Tibial artery (tissue), 4 donors: ENCODE measurements at places on chromosomes 13 and 19.

- DNase-seq, result no peak
- no peaks in the 10 kb centered on the region for H3K36me3 ChIP-seq
- H3K27me3 ChIP-seq, result no peaks in the 10 kb centered on the region
- H3K27ac ChIP-seq, result no peak overlapping the region
- H3K4me1 ChIP-seq, result no peaks in the 10 kb centered on the region
- no peak overlapping the region for H3K4me3 ChIP-seq
Observed at GRCh38 chr13:50401049-50401505, 385.8 kb downstream of the KCNRG start.

DNA sequence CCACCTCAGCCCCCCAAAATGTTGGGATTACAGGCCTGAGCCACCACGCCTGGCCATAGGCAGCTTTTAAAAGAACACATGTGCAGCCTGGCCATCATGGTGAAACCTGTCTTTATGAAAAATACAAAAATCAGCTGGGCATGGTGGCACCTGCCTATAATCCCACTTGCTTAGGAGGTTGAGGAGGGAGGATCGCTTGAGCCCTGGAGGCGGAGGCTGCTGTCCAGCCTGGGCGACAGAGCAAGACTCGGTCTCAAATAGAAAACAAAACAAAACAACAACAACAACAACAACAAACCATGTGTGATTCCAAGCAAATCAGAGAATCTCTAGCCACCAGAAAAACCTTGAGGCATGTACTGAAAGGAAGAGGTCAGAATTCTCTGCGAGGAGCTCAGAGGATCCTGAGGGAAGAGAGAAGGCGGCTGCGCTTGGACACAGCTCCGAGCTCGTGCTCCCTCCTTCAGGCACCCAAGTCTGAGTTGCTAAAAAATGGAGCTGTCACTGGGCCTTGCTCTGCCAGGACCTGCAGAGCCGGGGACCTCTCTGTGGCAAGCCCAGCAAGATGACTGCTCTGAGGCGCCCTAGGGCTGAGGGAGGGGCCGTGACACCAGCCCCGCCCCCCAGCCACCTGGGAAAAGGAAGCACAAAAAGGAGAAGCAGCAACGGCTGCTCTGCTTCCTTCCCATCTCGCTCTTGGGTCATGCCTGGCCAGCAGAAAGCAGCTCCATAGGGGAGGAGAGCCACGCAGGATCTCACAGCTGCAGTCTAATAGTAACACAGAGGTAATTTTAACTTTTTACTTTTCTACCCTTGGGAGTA, at the start of gene ARL11:
Gene ARL11 (plus strand): TSS at position 677 of the 822 bp plus-strand sequence. CDS start 1,941 bp downstream, outside the sequence.
- no peaks in the 10 kb centered on the region for H3K4me1 ChIP-seq
- H3K36me3 ChIP-seq, result no peaks in the 10 kb centered on the region
- H3K27ac ChIP-seq, result no peak within 1 kb of the TSS
- H3K4me3 ChIP-seq, result peak within 1 kb of the TSS; percentile 3
- DNase-seq, result peak; percentile 76

GRCh38 chr13:92103689-92104153, 705.3 kb downstream of the GPC5 start:
- no peaks in the 10 kb centered on the region for H3K27me3 ChIP-seq
- peaks cover 5% of the 10 kb centered on the region for H3K4me1 ChIP-seq
- H3K4me3 ChIP-seq, result no peak overlapping the region
- DNase-seq, result no peak
- H3K27ac ChIP-seq, result no peak overlapping the region
- no peaks in the 10 kb centered on the region for H3K36me3 ChIP-seq

GRCh38 chr19:46155237-46155636, 7.2 kb downstream of the IGFL2 start:
- no peak overlapping the region for H3K4me3 ChIP-seq
- no peak for DNase-seq
- no peaks in the 10 kb centered on the region for H3K27me3 ChIP-seq

GRCh38 chr19:7681340-7682174, 924 bp downstream of the TRAPPC5 start:
- peaks cover 33% of the 10 kb centered on the region for H3K27me3 ChIP-seq
- H3K4me3 ChIP-seq, result peak overlapping the region; percentile 79
- H3K27ac ChIP-seq, result peak overlapping the region; percentile 88
- peaks cover 24% of the 10 kb centered on the region for H3K36me3 ChIP-seq
- peaks cover 9% of the 10 kb centered on the region for H3K4me1 ChIP-seq

DNA sequence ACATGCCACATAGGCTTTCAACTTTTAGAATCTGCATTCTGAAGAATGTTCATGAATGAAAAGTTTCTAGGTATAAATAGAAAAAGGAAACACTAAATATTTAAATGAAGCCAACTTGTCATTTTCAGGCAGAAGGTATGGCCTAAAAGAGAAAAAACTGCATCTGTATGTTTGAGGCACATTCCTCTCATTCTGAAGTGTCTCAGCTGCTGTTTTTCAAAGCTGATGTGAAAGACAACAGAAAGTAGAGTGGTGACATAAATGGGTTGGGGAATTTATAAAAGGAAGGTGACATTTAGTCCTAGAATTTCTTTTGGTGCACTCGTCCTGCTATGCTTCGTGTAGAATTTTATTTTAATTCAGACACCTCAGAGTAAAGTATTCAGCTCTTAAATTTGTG, 539.6 kb upstream of the SLITRK5 start:
- H3K27me3 ChIP-seq, result no peaks in the 10 kb centered on the region
- no peak for DNase-seq
- H3K4me1 ChIP-seq, result no peaks in the 10 kb centered on the region
- no peak overlapping the region for H3K27ac ChIP-seq
- H3K4me3 ChIP-seq, result no peak overlapping the region
- H3K36me3 ChIP-seq, result no peaks in the 10 kb centered on the region

DNA sequence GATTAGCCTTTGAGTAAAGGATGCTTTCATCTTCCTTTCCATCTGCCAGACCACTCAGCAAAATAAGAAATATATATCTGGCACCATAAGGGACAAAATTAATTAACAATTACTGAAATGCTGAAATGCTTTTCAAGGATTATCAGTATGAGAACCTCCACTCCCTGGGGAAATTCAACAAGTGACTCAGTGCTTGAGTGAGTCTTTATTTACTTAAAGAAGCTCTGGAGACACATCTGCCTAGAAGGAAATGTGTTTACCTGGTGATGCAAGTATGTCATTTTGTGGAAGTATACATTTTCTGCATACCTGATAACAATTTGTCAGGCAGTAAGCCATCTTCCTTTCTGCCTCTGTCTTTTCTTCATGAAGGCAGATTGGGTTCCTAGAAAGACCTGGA, 23.4 kb downstream of the ZNF560 start:
- H3K36me3 ChIP-seq, result no peaks in the 10 kb centered on the region
- H3K27ac ChIP-seq, result no peak overlapping the region
- no peaks in the 10 kb centered on the region for H3K4me1 ChIP-seq
- no peak overlapping the region for H3K4me3 ChIP-seq
